NCI-H187 (cell line): ENCODE measurements at places on chromosomes 13 and 19.

DNA sequence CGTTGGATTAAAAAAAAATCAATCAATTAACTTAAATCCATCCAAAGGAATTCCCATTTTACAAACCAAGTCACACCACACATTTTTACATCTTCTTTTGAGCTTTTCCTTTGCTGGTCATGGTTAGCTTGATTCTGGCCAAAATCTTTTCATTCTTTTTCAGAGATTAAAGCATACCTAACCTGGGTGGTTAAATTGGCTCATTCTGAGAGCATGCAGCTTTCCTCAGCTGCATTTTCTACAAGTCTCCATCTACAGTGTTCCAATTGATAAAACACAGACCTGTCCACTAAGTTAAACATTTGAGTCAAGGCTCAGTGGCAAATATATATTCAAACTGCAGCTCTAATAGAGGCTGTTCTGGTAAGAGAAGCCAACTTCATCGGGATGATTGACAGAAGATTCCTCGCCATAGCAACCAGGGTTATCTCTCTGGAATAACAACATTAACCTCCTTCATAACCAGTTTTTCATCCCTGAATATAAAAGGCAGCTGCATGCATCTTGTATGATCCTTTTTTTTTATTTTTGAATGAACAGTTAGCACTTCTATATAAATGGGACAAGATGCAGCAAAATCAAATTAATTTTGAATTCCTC, 106.2 kb downstream of the DNAJC15 start:
- DNase-seq: no peak

DNA sequence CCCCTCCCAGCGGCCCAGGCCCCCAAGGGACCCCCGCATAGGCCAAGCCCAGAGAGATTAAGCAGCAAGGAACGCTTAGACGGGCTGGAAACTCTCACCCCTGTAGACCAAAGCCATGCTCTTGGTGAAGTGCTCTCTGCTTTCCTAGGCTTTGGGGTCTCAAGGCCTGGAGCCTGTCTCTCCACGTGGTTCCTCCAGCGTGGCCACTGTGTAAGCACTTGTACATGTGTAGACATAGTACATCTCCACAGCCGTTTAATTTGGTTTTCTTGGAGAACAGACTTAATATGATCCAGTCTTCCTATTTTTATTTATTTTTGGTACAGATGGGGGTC, 1.1 kb downstream of the NUDT19 start:
- DNase-seq: no peak

DNA sequence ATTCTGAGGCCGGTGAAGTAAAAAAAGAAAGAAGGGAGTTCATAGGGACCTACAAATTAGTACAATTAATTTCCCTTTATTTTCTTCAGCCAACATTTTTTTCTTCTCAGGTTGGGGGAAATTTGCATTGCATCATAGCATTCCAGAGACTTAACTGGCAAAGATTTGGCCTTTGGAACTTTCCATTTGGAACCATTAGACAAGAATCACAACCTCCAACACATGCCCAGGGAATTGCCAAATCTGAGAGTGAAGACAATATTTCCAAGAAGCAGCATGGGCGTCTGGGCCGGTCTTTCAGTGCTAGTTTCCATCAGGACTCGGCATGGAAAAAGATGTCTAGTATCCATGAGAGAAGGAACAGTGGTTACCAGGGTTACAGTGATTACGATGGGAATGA, 6.4 kb upstream of the ERCC5 start:
- no peak for DNase-seq

GRCh38 chr13:27650312-27650711, 28.6 kb downstream of the POLR1D start:
- no peak for DNase-seq

DNA sequence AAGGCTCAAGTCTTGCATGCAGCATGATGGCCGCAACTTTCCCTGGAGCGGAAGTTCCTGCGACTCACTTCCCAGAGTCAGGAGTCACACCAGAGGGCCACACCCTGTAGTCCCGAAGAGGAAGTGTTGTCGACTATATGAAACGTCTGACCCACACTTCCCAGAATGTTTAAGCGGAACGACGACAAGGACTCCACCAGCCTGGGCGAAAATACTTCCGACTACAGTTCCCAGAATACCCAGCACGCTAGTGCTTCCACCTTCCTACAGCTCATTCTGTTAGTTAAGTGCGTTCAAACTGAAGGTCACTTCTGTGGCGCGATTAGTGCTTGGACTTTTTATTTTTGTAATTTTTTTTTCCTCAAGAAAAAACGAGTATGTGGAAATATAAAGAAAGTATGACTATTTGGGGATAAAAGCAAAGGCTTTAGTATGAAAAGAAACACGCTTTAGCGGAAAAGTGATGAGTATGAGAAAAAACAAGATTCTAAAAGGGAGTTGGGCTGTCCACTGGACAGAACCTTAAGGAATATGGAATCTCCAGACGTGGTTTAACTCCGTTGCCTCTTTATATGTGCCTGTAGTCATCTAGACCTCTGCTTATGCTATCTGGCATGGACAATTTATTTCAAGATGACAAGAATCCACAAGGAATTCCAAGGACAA, 15.5 kb upstream of the ZNF112 start:
- no peak for DNase-seq

DNA sequence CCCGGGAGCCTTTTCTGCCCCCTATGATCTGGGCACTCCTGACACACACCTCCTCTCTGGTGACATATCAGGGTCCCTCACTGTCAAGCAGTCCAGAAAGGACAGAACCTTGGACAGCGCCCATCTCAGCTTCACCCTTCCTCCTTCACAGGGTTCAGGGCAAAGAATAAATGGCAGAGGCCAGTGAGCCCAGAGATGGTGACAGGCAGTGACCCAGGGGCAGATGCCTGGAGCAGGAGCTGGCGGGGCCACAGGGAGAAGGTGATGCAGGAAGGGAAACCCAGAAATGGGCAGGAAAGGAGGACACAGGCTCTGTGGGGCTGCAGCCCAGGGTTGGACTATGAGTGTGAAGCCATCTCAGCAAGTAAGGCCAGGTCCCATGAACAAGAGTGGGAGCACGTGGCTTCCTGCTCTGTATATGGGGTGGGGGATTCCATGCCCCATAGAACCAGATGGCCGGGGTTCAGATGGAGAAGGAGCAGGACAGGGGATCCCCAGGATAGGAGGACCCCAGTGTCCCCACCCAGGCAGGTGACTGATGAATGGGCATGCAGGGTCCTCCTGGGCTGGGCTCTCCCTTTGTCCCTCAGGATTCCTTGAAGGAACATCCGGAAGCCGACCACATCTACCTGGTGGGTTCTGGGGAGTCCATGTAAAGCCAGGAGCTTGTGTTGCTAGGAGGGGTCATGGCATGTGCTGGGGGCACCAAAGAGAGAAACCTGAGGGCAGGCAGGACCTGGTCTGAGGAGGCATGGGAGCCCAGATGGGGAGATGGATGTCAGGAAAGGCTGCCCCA, 8.5 kb upstream of the CEACAM7 start:
- DNase-seq: no peak

DNA sequence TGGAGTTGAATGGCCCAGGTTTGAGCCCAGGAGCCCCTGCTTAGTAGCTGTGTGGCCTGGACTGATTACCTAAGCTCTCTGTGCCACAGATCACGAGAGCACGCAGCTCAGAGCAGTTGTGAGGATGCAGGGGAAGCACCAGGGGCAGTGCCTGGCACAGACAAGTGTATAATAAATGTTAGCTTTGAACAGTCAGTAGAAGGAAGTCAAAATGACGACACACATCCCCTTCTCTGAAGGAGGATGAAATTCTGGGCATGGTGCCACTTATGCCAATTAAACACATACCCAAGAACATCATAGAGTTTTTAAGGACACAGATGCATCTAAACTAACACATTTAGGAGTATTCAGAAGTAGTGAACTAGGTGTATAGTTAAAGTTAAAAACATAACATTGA, 24.9 kb upstream of the SIGLEC11 start:
- DNase-seq: no peak

GRCh38 chr19:34847393-34847792, 74.4 kb upstream of the ZNF599 start:
- DNase-seq: no peak

GRCh38 chr13:112250788-112251445, 125.2 kb upstream of the SPACA7 start:
- DNase-seq: no peak

DNA sequence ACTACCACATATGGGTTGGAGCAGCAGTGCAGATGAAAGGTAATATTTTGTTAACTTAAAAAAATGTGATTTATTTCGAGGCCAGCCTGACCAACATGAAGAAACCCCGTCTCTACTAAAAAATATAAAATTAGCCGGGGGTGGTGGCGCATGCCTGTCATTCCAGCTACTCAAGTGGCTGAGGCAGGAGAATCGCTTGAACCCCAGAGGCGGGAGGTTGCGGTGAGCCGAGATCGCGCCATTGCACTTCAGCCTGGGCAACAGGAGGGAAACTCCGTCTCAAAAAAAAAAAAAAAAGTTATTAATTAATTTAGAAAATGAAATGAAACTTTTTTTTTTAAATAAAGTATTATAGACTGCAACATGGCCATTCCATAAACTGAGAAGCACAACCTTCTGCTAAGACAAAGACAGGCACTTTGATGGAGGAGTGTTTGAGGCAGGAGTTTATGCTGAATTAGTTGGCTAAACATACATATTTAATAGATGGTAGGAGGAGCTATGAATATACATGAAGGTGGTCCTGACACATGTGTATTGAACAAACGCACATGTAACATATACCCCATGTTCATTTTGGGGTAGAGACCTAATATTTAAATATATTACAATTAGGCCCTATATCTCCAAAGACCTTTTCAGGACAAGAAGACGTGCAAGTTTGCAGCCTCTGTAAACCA, 1485.3 kb upstream of the MIR17HG start:
- DNase-seq: no peak

GRCh38 chr19:2446381-2446780, 10.4 kb downstream of the LMNB2 start:
- peak; percentile 5 for DNase-seq

DNA sequence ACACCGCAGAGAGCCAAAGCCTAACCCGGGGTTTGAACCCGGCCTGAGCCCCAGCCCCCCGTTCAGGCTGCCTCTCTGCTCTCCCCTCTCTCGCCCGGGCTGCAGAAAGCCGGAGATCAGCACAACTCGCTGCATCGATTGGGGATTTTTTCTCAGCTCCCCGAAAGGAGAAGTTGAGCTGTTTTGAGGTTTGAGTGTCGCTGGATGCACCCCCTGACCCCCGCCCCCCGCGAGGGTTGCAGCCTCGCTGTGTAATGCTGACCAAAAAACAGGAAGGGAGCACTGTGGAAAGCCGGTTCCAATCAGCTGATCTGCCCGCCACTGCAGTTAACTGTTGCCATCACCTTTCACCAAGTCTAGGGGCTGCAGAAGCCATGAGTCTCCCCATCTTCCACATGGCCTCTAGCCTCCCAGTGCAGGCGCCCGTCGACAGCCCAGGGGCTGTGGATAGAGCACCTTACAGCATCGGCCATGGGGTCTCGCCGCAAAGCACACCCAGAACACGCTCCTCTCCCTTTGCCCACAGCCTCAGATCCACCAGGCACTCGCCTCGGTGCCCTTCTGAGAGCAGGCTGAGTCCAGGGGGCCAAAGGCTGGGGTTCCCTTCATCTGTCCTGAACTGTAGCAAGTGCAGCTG, 34.5 kb downstream of the MYO9B start:
- DNase-seq: no peak

GRCh38 chr13:100140441-100140840, 51.5 kb downstream of the PCCA start:
- no peak for DNase-seq

DNA sequence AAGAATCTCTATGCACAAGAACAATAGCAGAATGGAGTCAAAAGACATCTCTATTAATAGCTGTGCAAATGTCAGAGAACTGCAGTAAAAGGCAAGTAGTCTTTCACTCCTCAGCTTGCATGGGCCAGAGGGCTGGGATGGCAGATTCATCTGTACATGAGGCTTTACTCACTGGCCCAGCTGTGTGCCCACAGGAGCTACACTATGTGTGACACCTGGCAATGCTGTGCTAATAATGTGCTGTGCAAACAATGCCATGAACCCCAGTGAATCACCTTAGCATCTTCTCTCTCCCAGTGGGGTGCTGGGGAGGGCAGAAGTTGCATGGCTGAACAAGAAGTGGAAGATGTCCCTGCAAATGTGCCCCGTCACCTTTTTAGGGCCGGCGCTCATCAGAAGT, 73.1 kb downstream of the KL start:
- DNase-seq: no peak

DNA sequence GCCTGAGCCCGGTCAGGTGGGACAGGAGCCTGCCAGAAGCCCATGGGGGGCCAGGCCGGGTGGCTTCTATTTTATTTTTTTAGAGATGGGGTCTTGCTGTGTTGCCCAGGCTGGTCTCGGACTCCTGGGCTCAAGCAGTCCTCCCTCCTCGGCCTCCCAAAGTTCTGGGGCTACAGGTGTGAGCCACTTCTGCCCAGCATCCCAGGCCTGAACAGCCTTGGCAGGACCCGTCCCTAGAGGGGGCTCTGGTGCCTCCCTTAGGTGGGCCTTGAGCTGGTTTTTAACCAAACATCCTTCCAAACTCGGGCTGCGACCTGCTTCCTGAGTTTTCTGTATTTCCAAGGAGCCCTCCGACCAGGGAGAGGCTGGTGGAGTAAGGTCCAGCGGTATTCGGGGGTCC, 10.5 kb downstream of the COMP start:
- no peak for DNase-seq

DNA sequence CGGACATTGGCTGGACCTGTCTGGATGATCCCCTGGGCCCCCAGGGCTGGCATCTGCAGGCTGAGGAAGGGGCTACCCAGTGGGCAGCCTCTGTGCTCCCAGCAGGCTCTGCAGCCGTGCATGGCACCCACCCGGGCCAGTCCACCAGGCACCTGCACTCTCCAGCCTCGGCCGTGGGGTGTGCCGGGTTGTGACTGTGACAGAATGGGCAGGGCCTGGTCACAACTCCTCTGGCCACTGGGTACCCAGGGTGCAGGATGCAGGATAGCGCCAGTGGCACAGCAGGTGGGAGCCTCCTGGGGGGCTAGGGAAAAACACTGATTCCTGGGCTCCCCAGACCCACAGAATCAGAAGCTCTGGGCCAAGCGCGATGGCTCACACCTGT, 10.0 kb downstream of the PEX11G start:
- no peak for DNase-seq

GRCh38 chr19:19256072-19256969, 16.8 kb downstream of the TM6SF2 start:
- DNase-seq: no peak
